Activated naive CD4-positive, alpha-beta T cell treated with anti-CD3 and anti-CD28 coated beads, Interleukin-2, amount 50 U/mL, for 72 hours (primary cell): ENCODE measurements at places on chromosomes 16 and 17.

DNA sequence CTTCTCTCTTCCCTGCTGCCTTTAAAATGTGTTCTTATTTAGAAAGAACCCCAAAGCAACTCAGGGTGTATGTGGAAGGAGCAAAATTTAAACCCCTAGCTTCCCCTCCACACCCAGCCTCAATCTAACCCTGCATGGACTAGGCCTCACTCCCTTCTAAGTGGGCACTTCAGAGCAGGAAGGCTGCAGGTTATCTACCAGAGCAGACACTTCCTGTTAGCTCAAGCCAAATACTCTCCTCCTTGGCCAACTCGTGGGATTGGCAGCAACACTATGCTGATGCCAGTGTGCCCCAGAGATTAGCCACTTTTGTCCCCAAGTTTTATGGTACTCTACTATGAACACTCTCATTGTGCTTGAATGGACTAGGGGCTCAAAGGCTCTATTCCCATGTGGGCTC is 35.6 kb downstream of the CCDC42 start:
- no peak for DNase-seq

GRCh38 chr17:15346066-15346595 is 4.7 kb upstream of the TEKT3 start:
- no peak for DNase-seq

- no peak for DNase-seq
Measured at GRCh38 chr16:4613636-4614570, 785 bp downstream of the UBALD1 start.

- DNase-seq: no peak
Measured at GRCh38 chr17:73760439-73760758, 116.2 kb upstream of the SDK2 start.

GRCh38 chr17:54749157-54749556 is 151.5 kb upstream of the TOM1L1 start:
- DNase-seq: no peak

DNA sequence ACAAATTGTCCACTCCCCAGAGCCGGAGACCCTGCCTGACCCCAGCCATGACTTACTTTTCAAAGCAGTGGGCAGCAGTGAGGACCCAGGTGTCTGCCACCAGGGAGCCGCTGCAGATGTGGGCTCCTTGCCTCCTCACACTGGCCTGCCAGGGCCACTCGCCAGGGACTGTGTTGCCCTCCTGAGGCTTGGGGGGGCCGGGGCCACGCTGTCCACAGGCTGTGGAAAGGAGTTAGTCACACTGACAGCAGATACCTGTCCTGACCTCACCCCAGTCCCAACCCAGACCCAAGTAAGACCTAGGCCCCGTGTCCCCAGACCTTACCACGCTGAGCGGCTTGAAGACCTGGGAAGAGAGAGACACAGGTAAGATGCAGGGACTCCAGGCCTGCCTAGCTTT is 1.3 kb downstream of the PRSS53 start:
- DNase-seq: no peak

GRCh38 chr16:86668136-86668910 is 90.0 kb downstream of the FOXL1 start:
- no peak for DNase-seq

GRCh38 chr16:13168091-13168572 is 266.7 kb downstream of the SHISA9 start:
- DNase-seq: no peak

- peak; percentile 79 for DNase-seq
Measured at GRCh38 chr16:1300664-1301476, 8.6 kb upstream of the UBE2I start.

DNA sequence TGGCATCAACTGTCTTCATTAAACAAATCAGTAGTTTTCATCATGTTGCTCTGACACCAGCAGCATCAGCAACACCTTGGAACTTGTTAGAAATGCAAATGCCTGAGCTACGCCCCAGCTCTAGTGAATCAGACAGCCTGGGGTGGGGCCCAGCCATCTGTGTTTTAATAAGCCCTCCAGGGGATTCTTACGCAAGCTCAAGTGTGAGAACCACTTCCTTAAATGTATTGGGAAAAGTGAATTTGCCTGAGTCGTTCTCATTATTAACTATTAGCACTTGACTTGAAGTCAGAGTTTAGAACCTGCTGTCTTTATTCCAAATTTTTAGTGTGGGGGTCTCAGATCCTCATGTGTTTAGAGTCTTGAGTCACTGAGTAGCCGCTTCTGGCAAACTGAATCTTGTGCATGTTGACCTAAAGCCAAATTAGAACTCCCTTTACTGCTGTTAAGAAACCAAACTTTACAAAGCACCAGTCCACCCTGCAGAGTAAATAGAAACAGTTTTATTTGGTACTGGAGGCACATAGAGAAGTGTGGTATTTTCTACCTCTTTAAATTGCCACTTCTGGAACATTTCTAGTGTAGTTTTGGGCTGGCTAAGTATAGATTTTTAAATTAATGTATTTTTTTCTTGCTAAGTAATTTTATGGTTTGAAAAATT is 137.4 kb upstream of the COX10 start:
- no peak for DNase-seq

DNA sequence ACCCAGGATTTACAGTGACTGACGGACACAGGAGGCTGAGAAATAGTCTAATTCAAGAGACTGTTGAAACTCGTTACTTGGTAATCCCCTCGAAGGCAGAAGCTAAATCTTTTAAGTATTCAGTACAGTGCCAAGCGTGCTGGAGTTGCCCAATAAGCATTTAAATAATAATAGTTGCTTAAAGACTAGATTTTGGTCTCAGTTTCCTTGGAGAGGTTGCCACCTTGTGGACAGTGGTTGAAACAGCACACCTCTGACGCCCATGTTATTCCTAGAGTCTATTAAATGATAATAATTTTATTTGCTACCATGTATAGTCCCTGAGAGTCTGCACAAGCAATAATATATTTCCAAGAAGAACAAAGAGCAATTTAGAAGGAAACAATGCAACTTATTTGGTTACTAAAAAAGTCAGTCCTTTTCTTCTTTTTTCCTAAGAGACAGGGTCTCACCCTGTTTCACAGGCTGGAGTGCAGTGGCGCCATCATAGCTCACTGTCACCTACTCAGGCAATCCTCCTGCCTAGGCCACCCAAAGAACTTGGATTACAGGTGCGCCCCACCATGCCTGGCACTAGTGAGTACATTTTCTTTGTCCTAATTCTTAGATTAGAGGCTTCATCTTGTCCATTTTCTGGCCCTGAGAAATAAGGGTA is 138.0 kb upstream of the NUDT7 start:
- peak; percentile 43 for DNase-seq

GRCh38 chr17:12961655-12962054 is 56.2 kb downstream of the ELAC2 start:
- DNase-seq: no peak

- DNase-seq: no peak
Measured at GRCh38 chr17:1089915-1090314, 89.9 kb downstream of the ABR start.
